ENCODE measurements at places on chromosomes 5 and 9. TPM values are rescaled to one million over a fixed set of nuclear protein-coding genes. Genes with fewer than 3 reads are reported as not detected.

GRCh38 chr9:11471321-11471720 lies 858.5 kb upstream of the PTPRD start:
- no peak for DNase-seq

- no peak for DNase-seq
Observed at GRCh38 chr5:54083851-54084250, 226.5 kb downstream of the ARL15 start.

- DNase-seq, result no peak
Observed at GRCh38 chr5:81021951-81022687, 62.0 kb downstream of the RASGRF2 start.

GRCh38 chr5:88707216-88707965 lies 175.6 kb downstream of the MEF2C start:
- no peak for DNase-seq

DNA sequence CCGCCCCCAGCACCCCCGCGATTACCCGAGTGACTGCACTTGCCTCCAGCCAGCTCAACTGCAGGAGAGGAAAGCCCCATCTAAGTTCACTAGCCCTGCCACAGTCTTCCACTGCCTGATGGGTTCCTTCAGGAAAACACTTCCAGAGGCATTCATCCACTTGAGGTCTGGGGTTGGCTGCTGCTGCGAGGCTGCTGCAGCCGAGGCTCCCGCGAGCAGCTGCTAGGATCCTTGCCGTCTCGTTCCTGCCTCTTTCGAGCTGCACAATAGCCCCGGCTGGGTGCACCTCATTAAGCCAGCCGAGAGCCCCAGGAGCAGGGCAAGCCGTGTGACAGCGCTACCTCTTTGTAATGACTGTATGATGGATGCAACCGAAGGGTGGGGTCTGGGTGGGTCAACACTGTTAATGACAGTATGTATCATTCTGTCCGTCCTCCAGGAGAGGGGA lies 24.2 kb upstream of the ELAVL2 start:
- DNase-seq, result no peak

DNA sequence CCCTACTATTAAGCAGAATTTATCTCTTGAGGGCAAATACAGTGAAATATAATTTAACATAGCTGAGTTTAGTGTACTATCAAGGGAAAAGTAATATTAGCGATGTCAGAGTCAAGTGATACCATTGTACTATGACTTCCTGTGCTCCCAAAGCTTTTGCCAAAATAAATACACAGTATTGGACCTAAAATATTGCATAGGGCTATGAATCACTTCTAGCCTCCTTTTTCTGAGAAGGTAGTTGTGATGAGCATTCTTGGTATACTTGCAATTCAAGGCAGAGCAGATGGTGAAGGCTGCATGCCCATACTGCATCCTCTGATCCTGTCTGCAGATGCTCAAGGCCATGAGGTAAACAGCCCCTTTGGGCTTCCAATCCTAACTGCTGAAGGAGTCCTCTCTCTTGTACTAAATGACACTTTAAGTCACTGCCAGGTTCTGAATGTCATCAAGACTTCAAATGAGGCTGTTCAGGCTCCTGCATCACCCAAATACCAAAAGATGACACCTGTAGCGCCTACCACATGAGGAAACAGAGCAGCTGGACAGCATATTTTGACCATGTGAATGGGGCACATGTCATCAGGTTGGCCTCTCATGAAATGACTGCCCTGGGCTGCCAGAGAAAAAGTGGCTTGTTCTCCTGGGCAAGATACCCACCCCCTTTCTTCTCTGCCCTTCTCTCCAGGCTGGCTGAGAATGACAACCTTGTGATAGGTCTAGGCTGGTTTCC lies 29.7 kb upstream of the PPP2CA start:
- no peak for DNase-seq

DNA sequence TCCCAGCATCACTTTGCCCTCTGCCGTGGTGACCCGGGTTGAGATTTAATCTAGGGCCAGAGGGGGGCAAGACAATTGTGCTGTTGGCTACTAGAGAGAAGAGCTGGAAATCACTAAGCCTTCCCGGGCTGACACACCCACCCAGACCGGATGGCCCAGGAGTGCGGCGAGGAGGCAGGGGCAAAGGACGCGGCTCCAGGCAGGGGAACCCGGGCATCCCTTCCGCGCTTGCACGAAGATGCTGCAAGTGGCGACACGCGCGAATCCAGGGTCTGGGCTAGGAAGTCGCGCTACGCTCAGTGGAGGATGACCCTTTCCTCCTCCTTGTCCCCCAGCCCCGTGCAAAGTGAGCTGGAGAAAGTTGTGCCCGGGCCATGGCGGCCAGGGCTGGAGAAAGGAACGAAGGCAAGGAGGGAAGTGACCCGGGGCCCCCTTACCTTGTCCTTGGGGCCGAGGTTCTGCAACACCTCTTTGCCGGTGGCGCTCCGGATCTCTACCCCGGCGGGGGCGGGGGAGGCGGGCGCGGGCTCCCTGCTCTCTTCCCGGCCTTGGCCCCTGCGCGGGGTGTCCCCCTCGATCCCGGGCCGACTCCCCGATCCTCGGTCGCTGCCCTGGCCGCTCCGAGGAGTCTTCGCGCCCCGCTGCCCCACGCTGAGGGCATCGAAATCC lies 693 bp downstream of the DPYSL3 start:
- no peak for DNase-seq

GRCh38 chr9:92518199-92518598 lies 17.6 kb downstream of the ECM2 start:
- no peak for DNase-seq

- DNase-seq, result no peak
Observed at GRCh38 chr9:32395510-32396216, 11.2 kb downstream of the ACO1 start.

DNA sequence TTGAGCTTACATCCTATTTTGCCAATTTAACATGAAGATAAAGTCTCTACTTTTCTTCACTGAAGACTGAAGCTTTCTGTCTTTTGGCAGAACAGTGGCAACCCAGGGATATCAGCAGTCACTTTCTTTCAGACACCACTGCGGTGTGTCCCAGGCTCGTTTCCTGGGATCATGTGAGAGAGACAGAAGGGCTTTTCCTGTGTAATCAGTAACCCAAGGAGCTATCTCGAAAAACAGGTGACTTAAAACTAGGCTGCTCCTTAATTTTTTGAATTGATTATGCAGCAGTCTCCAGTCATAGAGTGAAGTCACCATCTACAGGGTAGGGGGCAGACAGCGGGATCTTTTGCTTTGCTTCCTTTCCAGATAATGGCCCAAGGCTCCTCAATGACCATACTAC lies 68.5 kb downstream of the ZNF462 start:
- no peak for DNase-seq

- peak; percentile 26 for DNase-seq
Observed at GRCh38 chr5:76225336-76225735, 142.2 kb downstream of the SV2C start.

DNA sequence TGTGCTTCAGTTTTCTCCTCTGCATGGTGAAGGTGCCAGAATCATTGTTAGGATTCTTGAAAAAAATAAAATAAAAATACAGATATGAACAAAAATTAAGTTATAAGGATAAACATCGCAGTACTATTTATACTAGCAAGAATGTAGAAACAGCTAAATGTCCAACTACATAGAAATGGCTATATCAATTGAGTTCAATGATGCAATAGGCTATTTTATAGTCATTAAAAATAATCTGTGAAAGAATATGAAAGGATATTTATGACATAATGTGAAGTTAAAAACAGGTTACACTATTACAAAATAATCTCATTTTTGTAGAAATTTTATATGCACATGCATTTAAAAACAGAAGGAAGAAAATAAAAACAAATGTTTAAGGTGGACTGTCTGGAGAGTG lies 198.7 kb upstream of the TRIM32 start:
- DNase-seq, result no peak

- DNase-seq, result no peak
Observed at GRCh38 chr5:180283026-180283615, 8.8 kb downstream of the MAPK9 start.

DNA sequence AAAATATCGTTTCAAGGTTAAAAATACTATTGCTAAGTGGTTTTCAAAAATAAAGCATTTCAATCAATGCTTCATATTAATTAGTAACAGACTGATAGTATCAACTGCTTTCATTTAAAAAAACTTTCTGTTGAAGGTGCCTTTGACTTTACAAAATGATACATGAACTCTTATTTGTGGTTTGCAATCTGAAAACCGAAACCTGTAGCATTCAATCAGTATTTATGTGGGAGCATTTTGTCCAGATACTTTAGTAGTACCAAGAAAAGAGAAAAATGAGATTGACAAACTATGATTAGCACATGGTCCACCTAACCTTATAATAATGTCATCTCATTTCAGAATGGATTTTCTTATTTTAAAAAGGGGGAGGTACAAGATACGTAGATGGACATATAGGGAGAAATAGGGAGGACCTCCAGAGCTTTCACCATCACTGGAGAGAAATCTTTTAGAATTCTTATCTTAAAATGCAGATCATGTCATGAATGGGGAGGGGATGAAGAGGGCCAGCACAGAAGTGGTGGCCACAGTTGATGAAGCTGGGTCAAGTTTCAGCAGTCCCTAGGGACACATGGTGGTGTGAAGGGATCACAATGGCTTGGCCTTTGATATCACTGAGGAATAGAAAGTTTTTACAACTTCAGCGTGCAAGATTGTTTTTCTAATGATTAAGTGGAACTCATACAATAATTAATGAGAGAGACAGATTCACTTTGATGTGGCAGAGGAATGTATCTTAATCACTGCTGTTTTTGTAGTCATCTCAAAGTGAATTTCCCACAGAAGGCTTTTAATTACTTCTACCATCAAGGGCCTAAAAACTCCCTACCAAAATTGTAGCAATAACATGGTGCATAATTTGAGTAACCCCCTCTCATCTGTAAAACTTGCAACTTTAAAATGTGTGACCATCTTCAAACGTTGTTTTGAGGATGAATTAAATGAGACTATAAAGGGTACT lies 322.3 kb upstream of the EDIL3 start:
- no peak for DNase-seq

DNA sequence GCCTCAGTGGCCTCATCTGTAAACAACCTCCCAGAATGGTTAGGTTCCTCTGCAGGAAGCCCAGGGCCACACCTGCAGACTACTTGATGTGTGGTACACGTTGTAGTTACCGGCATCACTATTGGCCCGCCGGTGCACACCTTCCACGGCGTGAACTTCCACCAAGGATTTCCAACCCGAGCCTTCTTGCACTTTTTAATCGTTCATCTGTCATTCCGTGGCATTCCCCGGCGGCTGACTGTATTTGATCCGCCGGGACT lies 5.3 kb upstream of the TRIM41 start:
- no peak for DNase-seq

- DNase-seq, result no peak
Observed at GRCh38 chr5:14659821-14660607, 4.5 kb upstream of the OTULIN start.

GRCh38 chr5:128596071-128596470 lies 58.0 kb upstream of the FBN2 start:
- no peak for DNase-seq

DNA sequence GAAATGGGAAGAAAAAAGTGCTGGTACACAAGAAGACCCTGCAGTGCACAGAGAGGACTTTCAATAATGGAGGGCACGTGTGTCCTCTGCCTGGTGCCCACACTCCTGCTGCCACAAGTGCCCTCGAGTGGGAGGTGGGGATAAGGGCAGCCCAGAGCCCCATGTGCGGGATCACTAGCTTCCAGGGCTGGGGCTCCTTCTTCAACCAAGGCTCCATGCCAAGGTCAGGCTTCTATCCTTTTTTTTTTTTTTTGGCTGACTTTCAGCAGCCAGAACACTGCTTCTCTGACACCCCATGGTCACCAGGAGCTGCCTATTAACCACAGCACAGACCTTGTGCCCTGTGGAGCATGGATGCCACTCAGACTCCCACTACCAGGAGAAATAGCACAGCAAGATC lies 7.5 kb downstream of the ACSL6 start:
- no peak for DNase-seq

- no peak for DNase-seq
Observed at GRCh38 chr9:4814913-4815312, 22.2 kb downstream of the RCL1 start.

DNA sequence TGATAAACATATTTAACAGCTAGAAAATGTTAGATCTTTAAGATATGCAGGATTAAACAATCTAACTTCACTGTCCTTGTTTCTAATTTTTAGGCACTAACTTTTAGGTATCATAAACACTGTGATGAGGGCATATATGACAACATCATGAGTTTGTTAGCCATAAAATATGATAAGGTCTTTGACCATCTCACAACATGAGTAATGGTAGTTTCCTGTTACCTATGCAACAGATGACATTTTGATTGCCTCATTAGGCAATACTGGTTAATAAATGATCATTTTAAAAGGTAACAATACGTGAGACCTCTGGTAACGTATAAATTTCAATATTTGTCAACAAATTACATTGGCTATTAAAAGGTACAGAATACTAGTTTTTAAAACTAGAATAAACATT lies 613.5 kb downstream of the PDE4D start:
- DNase-seq, result no peak

DNA sequence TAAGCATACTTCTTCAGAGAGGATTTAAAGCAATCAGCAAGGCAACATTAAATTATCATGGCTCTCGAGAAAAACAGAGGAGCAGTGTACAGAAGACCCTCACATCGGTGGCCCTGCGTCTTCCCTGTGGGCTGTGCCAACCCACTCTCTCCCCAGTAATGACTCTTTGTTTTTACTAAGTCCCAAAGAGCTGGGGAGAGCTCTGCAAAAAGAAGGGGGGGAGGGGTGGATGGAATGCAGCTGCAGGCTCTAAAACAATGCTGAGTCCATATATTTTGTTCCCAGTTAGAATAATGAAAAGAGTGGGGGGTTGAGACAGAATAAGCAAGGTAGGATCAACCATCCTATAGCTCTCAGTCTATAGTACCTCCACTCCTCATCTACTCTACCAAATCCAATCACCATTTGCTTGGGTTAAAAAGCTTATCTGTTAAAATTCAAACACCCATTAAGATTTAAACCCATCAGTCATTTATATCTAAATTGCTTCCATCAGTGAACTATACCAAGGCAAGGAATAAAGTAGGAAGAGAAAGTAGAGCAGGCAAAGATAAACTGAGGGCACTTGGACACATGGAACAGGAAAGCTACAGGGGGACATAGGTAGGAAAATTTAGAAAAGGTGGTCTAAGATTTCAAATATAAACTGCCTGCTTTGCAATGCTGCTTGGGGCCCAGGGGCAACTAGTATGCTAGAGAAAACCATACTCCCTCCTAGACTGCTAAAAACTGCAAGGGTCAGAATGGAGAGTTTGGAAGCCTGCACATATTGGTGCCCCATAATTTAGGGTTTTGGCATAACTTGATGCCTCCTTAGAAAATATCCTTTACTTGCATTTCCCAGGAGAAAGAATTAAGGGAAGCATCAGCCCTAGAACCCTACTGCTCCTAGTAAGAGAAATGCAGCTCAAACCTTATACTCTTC lies 20.6 kb downstream of the ELL2 start:
- no peak for DNase-seq

GRCh38 chr9:130211548-130212226 lies 39.5 kb downstream of the NCS1 start:
- no peak for DNase-seq

GRCh38 chr9:111803924-111804323 lies 9.2 kb upstream of the SHOC1 start:
- DNase-seq, result no peak

MGAT1 gene
- 130 TPM for total RNA-seq

GGTA1 gene
- 4.8 TPM for total RNA-seq

FAM78A gene
- total RNA-seq, result 70.3 TPM

ARSI gene
- under 0.01 TPM for total RNA-seq

RGMB gene
- total RNA-seq, result under 0.01 TPM

GNA14 gene
- under 0.01 TPM for total RNA-seq

ATP6V1G1 gene
- 59.5 TPM for total RNA-seq

CD74 gene
- total RNA-seq, result 2,842 TPM

TAS2R1 gene
- not detected for total RNA-seq

GMCL2 gene
- total RNA-seq, result not detected

FREM1 gene
- 26.4 TPM for total RNA-seq

SLC34A3 gene
- total RNA-seq, result not detected

DDX4 gene
- total RNA-seq, result not detected

EQTN gene
- not detected for total RNA-seq
